Skin of body (tissue), 3 donors: ENCODE measurements at places on chromosomes 6 and 20. TPM values are rescaled to one million over a fixed set of nuclear protein-coding genes. Genes with fewer than 3 reads are reported as not detected.

NKX2-2 gene
- total RNA-seq, result not detected

ENPP5 gene
- total RNA-seq, result 0.99 TPM

TFAP2D gene
- not detected for total RNA-seq

SEL1L2 gene
- total RNA-seq, result not detected

DNA sequence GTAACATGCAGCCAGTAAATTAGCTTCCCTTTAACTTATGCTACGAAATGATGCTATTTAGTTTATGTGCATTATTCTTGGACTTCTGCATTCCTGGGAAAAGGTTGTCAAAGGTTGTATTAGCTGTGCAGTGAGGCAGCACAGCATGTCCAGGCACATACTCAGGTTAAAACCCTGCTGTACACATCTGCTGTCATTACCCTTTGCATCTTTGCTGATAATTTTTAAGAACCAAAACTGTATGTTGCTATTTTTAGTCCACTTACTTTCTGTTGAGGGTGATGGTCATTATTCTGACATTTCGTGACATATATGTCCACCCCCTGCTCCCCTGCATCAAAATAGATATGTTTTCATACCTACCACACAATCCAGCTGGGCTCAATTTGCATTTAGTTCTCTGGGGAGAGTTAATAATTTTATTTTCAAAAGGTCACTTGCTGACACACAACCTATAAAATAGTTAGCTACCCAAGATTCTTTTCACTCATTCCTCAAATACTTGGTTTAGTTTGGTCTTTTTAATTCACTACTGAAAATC lies 142.5 kb upstream of the SPACA1 start:
- no peak for DNase-seq

DNA sequence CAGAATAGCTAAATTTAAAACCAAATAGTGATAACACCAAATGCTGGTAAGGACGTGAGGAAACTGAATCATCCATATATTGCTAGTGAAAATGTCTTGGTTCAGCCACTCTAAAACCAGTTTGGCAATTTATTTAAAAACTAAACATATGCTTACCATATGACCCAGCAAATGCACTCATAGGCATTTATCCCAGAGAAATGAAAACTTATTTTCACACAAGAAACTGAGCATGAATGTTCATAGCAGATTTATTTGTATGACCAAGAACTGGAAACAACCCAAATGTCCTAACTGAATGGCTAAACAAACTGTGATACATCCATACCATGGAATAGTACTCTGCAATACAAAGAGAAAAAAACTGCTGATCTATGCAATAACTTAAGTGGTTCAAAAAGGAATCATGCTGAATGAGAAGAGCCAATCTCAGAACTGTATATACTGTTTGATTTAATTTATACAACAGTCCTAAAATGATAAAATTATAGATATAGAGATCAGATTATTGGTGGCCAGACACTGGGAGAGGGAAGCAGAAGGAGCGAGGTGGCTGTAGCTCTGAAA lies 115.6 kb upstream of the ADGRF1 start:
- no peak for DNase-seq

- no peak for DNase-seq
Observed at GRCh38 chr6:70663881-70664466, 3.7 kb upstream of the SMAP1 start.
